A549 treated with CORT108297 at 1 μM for 4 hours (cell line): ENCODE measurements at places on chromosomes 5 and 9. TPM values are rescaled to one million over a fixed set of nuclear protein-coding genes. Genes with fewer than 3 reads are reported as not detected.

Gene TMOD1
- total RNA-seq, result 2.3 to 2.9 TPM (median 2.5 TPM) in 5 replicates

Gene TMEM215
- total RNA-seq, result 0.02 to 0.05 TPM in 2 of 5 replicates, not detected in the others

Gene ACSL6
- total RNA-seq, result 0.03 to 0.17 TPM (median 0.12 TPM) in 4 of 5 replicates, not detected in the other

Gene CSF2
- 0.33 to 1.7 TPM (median 0.37 TPM) in 5 replicates for total RNA-seq
